ENCODE measurements at places on chromosomes 3 and 15.

- DNase-seq: no peak
Measured at GRCh38 chr3:76566211-76566534, 473.7 kb upstream of the ROBO2 start.

GRCh38 chr15:71705151-71705550 lies 105.2 kb upstream of the NR2E3 start:
- no peak for DNase-seq

DNA sequence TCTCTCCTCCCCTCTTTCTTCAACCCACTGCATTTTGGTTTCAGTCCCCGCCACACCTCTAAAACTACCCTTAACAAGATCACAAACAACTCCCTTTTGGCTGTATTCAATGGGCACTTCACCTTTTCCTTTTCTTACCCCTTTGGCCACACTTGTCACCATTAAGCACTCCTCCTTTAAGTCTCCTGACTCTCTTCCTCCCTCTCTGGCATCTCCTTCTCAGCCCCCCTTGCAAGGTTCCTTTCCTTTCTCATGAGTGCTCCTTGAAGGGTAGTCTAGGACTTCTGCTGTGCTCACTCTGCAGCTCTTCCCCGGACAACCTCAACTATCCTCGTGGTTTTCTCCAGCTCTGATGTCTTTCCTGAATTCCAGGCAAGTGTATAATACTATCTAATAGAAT lies 103.7 kb downstream of the RPL22L1 start:
- DNase-seq: no peak

DNA sequence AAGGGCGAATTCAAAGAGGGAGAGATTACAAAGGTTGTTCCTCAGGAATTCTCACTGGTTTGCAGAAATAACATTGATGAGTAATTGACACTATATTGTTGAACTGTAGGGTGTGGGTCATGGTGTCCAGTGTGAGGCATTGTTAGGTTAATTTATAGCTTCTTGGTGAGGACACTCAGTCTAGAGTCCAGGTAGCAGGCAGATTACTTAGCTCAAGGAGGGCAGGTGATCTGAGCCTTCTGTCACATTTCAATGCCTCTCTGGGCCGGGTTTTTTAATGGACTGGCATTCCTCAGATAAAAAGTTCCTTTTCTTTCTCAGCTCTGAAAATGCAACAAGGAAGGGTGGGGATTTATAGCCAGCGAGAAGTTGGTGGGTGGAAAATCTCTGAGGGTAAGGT lies 194.2 kb upstream of the PROK2 start:
- no peak for DNase-seq

- DNase-seq: no peak
Measured at GRCh38 chr3:180048840-180049239, 12.1 kb upstream of the PEX5L start.

DNA sequence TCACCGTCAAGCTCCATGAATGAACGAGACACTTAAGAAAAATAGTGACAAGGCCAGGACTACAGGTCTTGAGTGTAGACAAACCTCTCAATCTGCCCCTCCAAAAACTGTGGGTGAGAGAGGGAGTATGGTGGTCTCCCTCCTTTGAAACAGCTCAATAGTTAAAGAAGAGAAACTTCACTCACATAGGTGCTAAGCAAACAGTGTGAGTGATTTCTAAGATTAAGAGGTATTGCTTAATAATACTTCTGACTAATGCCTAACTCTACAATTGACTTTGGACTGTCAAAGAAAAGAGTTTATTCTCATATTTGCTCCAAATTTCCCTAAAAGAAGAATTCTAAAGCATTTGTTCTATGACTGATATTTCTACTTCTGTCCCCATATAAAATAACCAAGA lies 17.0 kb upstream of the TMEM108 start:
- DNase-seq: no peak

DNA sequence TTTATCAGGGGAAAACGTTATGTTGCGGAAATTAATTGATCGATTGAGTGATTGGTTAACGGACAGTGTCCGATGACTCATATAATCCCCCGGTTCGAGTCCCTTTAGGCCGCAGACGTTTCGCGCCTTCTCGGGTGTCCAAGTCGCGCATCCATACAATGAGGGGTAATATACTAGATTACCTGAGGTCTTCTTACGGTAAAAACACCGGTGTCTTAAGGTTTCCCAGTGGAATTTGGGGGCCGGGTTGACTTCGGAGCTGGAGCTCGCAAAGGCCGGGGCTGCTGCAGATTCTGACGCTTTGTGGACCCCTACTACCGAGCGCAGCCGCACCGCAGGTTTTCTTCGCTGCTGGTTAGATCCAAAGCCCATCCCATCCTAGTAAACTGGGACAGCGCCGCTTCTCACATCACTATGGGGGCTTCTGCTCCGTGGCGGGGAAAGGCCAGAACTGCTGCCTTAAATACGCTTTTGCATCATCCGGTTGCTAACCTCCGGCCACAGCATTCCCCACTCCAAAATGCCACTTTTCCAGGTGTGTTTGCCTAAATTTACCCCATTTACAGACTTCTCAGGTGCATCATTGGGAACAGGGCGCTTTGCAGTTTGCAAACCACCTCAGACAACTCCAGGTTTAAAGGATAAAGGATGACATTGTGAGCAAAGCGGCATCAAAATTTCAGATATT lies 858 bp upstream of the SACM1L start:
- DNase-seq: peak; percentile 68

DNA sequence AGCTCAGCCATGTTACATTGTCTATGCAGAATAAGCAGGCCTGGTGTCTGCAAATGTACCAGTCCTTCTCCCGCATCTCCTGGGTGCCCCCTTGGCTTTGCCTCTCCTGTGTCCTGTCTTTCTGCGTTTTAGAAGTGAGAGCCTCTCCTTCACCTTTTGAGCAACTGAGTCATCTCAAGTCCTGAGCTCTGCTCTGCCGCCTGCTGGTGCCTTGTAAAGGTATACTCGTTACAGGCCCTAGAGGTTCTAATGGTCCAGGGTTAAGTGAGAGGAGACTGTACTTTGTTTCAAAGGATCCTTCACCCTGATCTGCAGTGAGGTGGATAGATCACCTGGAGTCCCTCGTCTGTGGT lies 12.6 kb downstream of the GHRL start:
- no peak for DNase-seq

- DNase-seq: no peak
Measured at GRCh38 chr3:124201226-124201625, 209.3 kb upstream of the ROPN1 start.

- DNase-seq: no peak
Measured at GRCh38 chr3:50502584-50503423, 630 bp downstream of the CACNA2D2 start.
